Fibroblast of villous mesenchyme (primary cell): ENCODE measurements at places on chromosomes 5 and 9.
A peak's percentile ranks its signal among the peaks of the same experiment; 100 is the strongest.

DNA sequence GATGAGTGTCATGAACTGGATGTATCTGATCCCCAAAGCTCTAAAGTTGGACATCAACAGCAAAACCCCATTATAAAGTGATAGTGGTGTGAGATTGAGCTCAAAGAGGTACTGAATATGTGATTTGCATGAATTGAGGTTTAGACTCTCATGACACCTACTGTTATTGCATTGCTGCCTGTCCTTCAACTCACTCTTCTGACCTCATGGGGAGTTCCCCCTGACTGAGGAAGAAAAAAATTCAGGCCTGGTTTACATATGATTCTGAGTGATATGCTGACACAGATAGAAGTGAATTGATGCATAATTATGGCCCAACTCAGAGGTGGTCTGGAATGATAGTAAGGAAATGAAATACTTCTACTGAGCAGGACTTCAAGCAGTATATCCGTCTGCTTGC is 76.2 kb upstream of the CHD1 start:
- no peak for DNase-seq

GRCh38 chr9:129109537-129109903 is 1.1 kb downstream of the CRAT start:
- peak; percentile 61 for DNase-seq

DNA sequence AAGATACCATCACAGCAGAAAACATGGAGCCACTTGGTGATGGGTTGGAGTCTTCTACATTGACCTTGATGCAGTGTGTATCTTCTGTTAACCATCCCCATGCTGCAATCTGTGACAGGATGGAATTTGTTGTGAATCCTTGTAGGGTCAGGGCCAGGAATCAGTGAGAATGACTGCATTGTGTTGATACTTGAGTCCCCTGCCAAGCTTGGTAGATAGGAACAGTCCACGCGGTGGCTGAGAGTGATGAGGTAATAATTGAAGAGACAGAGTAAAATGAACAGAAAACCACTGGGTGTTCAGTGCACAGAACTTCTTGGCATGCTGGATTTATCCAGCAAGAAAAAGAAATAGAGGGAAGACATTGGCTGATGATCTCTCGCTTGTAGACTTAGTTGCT is 217.5 kb downstream of the MAN2A1 start:
- DNase-seq = peak; percentile 30

GRCh38 chr9:16514131-16514530 is 356.3 kb downstream of the BNC2 start:
- DNase-seq = no peak

DNA sequence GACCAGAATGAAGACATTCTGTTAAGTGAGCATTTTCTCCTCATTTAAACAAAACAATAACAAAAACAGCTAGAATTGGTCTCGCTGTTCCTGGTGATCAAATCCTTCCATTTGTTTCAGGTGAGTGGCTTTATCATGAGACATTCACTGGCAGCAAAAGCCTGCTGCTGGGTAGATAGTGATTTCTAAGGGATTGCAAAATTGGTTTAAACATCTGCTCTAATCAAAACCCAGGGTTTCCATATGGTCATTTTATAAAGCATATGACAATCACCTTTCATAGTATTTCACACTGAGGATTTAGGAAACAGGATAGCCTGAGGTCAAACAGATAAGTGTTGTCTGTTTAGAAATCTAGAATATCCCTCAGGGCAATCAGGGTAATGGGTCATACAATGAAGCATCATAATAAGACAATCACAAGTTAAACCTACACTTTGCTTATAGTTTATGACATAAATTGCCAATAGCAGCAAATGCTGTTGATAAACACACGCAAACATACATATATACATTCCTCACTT is 769.6 kb upstream of the C9orf72 start:
- no peak for DNase-seq

DNA sequence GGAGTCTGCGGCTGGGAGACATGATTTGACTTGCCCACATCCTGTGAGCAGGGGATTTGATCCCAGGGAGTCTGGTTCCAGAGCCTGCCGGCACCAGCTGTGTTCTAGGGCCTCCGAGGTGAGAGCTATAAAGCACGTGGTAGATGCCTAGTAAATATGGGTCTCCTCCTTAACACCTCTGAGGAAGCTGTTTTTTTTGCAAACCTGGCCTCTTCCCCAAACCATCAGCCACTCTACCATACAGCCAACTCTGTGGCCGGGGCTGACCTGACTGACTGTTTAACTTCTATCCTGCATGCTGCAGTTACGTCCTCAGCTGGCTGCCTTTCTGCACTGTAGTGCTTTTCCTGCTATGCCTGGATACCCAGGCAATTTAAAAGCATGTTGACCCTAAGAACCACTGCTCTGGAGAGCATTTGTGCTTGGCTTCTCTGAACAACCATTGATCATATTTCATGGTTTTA is 220.5 kb downstream of the SLIT3 start:
- DNase-seq = no peak

- DNase-seq = no peak
These were observed 51.5 kb downstream of the FANCC start for GRCh38 chr9:95265960-95266359.

DNA sequence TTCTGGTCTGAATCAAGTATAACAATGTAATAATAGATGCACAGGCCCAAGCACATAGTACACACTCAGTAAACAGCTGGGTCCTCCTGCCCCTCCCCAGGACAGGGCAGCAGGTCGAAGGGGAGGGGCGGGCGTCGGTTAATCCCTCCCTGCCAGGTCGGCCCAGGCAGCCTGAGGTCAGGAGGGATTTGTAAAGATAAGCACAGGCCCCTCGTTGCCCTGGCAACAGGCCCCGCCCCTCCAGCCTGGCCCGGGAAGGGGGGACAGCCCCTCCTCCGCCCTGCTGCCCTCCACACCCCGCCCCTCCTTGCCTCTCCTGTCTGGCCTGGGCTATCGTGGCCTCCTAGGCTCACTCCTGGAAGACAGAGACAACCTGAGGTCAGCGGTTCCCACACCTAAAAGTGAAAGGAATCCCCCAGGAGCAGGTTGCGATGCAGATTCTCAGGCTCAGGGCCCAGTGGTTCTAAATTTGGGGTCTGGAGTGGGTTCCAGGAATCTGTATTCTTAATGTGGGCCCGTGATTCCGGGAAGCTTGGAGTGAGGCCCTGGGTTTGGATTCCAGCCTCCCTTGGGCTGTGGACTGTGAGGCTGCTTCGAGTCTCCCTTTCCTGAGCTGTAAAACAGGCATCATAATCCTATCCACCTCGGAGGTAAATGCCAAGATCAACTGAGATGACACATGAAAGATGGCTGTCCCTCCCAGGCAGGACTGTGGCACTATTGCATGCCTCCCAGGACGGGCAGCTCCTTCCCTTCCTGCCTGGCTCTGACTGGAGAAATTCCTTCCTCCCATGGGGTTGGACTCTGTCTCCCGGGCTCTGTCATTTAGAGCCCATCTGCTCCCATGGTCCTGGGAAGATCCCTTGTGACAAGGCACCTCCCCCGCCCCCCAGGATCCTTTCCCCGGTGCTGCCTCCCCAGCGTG is 4.4 kb downstream of the CRB2 start:
- DNase-seq = peak; percentile 87

GRCh38 chr5:6508931-6509330 is 60.3 kb downstream of the UBE2QL1 start:
- no peak for DNase-seq

DNA sequence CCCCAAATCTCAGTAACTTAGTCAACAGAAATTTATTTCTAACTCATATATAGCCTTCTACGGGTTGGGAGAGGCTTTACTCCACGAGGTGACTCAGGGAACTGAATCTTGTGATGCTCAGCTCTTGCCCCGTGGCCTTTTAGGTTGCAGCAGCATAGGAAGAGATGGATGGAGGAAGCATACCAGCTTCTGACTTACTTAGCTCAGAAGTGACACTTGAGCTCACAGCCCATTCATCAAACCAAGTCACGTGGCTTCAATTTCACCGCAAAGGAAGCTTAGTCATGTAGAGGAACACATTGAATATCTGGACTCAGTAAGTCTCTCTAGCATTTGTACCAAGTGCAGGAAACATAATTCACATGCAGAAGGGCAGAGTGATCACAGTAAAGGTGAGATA is 124.1 kb upstream of the KCNN2 start:
- no peak for DNase-seq

GRCh38 chr5:528629-529511 is 4.6 kb upstream of the SLC9A3 start:
- DNase-seq = no peak

DNA sequence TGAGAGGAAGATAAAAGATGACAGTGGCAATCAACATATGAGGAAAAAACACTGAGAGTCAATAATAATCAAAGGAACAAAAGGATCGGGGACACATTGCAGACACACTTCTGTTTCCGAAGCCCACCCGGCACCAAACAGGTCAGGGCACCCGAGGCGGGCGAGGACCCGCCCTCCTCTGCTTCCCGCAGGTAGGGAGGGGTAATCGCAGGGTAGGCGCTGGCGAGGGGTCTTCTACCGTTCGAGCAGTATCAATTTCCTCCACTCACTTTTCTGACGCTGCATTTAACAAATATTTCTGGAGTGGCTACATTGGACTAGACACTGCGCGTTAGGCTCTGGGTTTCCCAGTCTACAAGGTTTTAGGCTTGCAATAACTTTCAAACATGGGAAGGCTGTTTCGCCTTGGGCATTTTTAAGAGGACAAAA is 1.3 kb downstream of the TXN start:
- no peak for DNase-seq

- no peak for DNase-seq
These were observed 79.2 kb downstream of the CDK5RAP2 start for GRCh38 chr9:120500733-120501132.

DNA sequence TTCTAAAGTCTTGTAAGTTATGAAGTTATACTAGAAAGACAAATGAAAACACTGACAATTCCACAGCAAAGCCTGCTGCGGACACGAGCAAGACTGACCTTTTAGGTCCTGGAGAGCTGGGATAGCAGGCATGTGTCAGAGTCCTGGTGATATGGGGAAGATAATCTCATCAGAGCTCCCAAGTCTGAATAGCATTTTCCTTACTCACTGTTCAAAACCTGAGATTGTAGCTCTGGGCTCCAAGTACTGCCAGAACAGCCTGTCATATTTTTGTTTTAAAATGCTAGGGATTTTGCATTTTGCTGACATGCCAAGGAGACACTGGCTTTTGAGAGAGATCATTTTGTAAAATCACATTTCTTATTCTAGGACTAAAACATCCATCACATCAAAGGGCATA is 90.1 kb downstream of the DRD1 start:
- peak; percentile 20 for DNase-seq

DNA sequence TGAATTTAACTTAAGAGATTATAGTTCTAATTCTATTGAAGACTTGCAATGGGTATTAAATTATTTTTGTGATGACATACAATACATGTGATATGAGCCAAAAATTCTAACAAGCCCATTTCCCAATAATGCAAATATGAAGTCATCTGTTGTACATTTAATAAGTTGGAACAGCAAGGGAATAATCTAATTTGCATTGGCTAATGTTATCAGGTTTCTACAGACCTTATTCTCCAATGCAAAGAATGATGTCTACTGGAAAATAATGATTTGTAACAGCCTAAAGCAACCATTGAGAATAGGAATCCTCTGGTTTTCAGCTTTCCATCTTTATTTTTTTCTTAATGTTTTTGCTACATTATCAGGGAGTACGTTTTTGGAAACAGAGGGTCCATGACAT is 89.1 kb upstream of the MINAR2 start:
- DNase-seq = no peak

DNA sequence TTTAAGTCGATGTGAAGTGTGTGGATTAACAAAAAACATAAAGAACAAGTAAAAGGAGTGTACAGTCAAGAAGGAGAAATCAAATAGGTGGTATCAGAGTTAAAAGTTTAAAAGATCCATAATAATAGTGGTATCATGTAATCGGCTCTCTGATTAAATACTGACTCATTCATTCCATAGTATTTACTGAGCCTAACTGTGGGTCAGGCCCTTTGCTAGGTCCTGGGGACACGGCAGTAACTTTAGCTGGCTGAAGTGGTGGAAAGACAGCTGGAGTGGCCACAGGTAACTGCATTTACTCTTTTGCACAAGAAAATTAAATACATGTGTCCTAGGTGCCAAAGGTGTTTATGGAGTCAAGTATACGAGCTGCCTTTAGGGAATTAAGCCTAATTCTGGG is 124.0 kb downstream of the GNAQ start:
- DNase-seq = no peak

GRCh38 chr5:135986891-135987401 is 32.2 kb upstream of the LECT2 start:
- no peak for DNase-seq

GRCh38 chr5:1171340-1171941 is 30.0 kb upstream of the SLC6A19 start:
- peak; percentile 45 for DNase-seq

GRCh38 chr5:96439477-96440184 is 6.6 kb upstream of the PCSK1 start:
- DNase-seq = no peak

- DNase-seq = peak; percentile 42
These were observed 233.0 kb downstream of the CD180 start for GRCh38 chr5:66963559-66963971.

GRCh38 chr9:72983056-72983455 is 30.2 kb upstream of the ALDH1A1 start:
- DNase-seq = peak; percentile 7

DNA sequence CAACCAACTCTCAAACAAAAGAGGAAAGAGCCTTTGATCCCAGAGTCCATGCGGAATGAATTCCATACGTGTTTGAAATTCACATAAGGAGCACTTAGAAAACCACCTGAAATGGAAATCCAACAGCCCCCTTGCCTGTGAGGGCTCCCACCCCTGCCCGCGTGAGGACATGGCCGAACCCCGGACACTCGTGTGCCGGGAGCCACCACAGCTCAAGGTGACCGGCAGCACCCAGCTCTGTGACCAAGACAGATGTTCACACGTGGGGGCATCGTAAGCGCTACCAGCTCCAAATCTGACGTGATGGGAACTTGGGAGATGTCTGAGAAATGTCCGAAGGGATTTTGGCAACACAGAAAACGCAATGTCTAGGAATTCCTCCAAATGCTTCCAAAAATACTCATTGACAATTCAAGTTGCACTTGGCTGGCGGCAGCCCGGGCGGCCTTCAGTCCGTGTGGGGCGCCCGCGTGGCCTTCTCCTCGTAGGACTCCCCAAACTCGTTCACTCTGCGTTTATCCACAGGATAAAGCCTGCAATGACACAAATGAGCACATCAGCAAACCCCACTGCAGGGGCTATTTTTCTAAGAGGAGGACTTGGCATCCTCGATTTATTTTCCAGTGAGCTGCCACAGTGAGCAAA is 23.2 kb upstream of the TERT start:
- no peak for DNase-seq

GRCh38 chr5:118647587-118647986 is 340.8 kb downstream of the DTWD2 start:
- DNase-seq = no peak

DNA sequence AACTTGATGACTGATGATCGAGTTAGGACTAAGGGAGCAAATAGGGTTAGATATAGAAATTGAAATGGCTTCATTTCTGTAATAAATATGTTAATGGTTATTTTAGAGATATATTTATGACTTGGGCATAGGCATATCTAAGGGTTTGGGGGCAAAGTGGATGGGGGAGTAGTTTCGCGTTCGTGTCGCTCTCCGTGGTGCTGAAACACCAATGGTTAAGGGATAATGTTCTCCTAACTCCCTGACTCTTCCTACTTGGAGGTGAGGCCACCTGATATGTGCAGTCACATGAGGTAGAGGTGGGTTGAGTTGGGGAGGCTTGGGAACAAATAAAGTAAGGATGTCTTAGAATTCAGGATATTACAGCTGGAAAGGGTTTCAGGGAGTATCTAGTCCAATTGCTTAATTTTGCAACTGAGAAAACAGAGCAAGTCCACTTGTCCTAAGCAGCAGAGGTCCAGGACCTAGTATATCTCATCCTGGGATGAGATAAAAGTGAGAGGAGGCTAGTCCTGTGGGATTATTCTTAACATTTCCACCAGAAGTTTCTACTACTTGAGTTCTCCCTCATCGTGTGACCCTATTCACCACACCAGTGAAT is 44.0 kb upstream of the MAP1B start:
- DNase-seq = peak; percentile 39
